WTC11 (cell line): ENCODE measurements at places on chromosomes 2 and 18. TPM values are rescaled to one million over a fixed set of nuclear protein-coding genes. Genes with fewer than 3 reads are reported as not detected.

GRCh38 chr2:16243411-16243996, 303.2 kb downstream of the MYCN start:
- no peak for DNase-seq

DNA sequence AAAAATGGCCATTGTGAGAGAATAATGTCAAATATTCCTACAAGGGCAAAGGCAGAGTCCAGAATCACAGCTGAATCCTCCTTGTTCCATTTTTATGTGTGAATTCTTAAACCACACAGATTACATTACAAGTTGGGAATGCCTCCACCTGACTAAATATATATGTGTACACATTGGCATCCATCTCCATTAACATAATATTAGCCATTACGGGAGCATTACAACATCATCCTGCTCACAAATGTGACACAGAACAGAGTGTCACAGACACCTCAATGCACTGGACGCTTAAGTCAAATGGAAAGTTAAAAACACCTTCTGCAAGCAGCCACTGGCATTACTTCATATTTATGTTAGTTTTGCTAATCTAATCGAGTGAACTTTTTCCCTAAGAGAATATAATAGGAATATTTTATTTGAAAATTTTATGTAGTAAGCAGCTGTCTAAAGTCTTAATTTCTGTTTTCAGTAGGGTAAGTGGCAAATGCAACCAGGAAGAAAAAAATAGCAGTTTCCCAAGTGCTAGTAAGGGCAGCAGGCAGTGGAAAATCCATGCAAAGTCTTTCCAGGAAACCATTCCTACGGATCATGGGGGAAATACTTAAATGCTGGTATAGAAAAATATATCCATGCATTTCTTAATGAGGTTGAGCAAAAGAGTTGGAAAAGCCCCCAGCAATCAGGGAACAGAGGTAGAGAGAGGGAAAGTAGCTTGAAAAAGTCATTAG, 255.6 kb downstream of the OSR1 start:
- DNase-seq, result no peak

DNA sequence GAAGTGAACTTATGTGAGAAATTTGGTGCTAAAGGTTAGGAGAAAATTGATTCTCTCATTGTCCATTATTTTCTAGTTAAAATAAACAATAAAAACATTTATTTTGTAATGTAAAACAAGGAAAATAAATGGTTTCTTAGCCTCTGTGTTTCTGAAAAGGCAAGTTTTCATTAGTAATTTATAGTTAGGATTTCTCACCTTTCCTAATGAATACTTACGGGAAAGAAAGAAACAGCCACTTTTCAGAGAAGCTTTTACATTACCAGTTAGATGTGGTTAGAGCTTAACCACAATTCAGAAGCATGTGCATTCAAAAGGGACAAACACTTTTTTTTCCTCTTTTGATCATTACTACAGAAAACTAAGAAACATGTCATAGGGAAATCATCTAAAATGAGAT, 18.8 kb downstream of the NEMP2 start:
- DNase-seq, result no peak

The DLX2 gene
- 0.28 to 0.64 TPM (median 0.55 TPM) in 3 replicates for total RNA-seq

The ALPP gene
- total RNA-seq, result 0.14 to 0.20 TPM (median 0.14 TPM) in 3 replicates

DNA sequence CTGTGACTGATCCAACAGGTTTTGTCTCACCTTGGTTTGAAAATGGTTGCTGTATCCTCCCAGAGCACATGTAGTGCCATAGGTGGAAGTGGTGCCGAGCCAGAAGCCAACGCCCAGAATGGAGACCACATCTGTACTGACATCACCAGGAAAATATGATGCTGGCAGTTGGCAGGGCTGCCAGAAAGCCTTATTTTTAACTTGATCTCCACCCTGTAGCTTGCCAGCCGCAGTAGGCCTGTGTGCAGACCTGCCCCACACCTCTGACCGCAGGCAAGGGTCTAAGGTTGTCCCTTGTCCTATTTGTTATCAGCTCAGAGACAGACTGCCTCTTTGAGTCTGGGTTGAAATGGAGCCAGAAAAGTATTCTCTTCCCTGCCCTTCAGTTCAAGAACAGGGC, 123.5 kb upstream of the EML6 start:
- no peak for DNase-seq

The LAMA1 gene
- total RNA-seq, result 50.7 to 60.7 TPM (median 58.2 TPM) in 3 replicates
